ENCODE measurements at places on chromosomes 1 and 21. TPM values are rescaled to one million over a fixed set of nuclear protein-coding genes. Genes with fewer than 3 reads are reported as not detected.

GRCh38 chr1:202343652-202344349 lies 2.1 kb upstream of the UBE2T start:
- no peak for DNase-seq

PRRX1 gene
- total RNA-seq, result not detected

PLPP3 gene
- total RNA-seq, result 26.7 TPM

- no peak for DNase-seq
Measured at GRCh38 chr1:17632541-17633184, 93.2 kb downstream of the ARHGEF10L start.

DNA sequence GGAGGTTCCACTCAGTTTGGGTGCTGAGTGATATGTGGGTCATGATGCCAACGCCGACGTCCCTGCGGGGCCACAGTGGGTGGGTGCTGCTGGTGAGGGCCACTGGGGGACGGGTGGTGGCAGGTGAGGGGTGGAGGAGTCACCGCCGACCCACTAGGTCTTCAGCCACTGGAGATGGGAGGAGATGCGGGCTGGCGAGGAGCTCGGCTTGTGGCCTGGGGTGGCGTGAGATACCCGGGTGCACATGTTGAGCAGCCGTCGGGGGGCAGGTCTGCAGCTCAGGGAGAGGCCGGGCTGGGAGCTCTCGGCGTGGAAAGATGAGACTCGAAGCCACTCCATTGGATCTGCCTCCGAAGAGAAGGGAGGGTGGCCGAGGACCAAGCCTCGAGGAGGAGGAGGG lies 40.5 kb downstream of the FAAP20 start:
- DNase-seq, result no peak

- no peak for DNase-seq
Measured at GRCh38 chr1:196393742-196394141, 214.5 kb downstream of the KCNT2 start.
